ENCODE measurements at places on chromosomes 6 and 20.
A peak's percentile ranks its signal among the peaks of the same experiment; 100 is the strongest.

DNA sequence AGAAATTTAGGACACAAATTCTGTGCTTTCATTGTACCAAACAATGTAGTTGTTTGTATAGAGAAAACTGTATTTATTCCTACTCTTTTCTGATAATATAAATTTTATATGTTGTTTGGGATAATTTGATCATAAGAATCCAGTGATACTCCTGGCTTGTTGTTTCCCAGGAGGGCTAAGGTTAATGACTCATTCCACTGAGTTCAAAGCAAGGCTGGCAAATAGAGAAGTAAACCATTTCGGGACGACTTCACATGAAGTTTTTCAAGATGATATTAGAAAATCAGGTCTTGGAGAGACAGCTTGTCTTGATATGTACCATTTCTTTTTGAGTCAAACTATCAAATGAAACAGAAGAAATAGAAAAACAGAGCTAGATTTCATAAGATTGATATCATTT is 326.1 kb upstream of the CNR1 start:
- DNase-seq, result no peak

DNA sequence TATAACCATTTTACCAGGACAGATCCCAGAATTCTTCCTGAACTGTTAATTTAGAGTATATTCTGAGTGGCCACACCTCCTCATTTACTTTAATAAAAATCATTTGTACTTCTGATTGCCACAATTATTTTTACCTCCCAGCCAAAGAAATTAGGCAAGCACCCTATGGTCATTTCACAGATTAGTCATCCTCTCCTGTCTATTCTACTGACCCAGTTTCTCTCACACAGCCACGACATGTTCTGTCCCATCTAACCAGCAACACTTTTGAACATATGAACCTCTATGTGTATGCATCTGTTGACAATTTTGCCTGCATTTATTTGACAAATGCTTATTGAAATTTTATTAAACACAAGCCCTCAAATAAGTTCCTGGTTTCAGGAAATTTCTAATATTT is 202.6 kb upstream of the STXBP5 start:
- no peak for DNase-seq

GRCh38 chr6:83593395-83593785 is 81.1 kb downstream of the PRSS35 start:
- no peak for DNase-seq

- DNase-seq, result no peak
Observed at GRCh38 chr20:7722564-7722963, 217.7 kb downstream of the HAO1 start.

DNA sequence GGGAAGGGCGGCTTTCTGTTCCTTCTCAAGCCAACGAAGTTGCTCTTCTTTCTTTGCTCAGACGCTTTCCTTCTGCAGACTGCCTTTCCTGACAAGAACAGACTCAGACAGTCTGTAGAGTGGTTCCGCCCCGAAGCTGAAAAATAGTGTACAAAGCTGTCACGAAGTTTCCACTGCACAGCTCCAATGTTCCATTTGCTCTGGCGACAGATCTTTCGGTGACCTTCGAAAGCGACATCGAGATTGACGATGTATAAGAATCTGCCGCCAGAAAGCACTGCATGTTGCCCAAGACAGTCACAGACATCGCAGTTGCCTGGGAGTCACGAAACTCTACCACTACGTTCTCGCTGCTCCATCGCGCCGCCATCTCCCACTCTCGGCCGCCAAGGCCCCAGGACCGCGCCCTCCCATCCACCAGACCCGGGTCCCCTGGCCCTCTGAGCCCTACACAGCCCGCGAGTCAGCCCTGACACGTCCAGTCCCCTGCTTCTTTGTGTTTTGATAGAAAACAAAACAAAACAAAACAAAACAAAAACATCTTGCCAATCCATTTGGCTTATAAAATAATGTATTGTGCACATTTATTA is 42.1 kb upstream of the ZNF184 start:
- no peak for DNase-seq

DNA sequence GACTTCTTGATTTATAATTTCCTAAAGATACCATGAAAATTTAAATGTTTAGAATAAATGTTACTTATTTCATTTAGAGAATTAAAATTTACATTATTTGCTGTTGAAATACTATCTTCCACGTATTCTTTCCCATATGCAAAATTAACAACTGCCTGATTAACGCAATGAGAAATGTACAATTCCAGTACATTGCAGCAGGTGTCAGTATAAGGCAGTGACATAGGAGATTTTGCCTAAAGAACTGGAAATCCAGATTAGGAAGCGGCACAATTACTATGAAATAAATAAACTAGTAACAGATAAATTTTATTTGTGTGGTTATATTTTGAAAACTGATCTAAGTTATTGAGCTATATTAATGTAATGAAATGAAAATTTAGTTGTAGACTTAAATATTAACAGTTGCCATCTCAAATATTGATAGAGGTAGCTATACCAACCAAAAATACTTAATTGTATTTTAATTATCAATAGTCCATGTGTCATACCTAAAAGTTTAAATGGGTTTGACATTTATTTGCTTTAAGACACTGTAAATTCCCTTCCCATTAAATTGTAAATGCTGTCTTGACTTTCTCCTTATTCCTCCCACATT is 300.2 kb downstream of the UTRN start:
- DNase-seq, result no peak

- peak; percentile 49 for DNase-seq
Observed at GRCh38 chr20:62825333-62825985, 8.6 kb downstream of the COL9A3 start.

GRCh38 chr6:81708113-81708699 is 44.3 kb downstream of the TENT5A start:
- no peak for DNase-seq

DNA sequence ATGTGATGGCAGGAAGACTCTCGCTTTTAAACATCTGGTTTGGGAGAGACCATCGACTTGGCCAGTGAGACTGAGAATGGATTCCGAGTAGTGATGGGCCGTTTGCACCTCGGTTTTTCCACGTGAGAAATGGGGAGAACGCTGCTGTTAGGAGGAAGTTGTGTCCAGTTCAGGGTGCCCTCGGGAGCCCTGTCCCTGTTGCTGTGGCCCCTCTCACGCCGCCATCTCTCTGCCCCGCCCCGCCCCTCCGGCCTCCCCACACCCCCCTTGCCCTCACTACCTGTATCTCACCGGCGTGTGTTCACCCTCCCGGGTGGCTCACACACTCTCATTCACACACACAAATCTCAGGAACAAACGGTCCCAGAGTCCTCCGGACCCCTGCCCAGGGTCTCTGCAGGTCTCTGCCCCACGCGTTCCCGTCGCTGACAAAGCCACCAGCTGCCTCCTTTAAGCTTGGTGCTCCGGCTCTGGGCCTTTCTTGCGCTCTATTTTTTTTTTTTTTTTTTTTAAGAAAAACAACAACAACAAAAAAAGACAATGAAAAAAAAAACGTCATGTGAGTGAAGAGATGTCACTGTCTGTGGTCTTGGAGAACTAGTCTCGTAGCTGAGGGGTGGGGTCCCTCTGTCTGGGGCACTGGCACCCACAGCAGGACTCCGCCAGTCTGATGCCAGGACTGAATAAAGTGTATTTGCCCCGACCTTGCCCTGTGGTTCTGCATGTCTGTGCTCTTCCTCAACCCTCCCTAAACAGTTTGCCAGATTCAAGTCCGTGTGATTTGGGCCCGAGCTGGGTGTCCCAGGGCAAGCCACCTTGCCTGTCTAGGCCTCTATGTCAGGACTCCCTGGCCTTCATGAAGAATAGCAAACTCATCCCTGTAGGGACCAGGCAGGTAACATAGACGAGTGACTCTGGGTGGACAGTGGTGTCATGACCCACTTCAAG is 2.9 kb downstream of the SOX12 start:
- no peak for DNase-seq

- DNase-seq, result no peak
Observed at GRCh38 chr20:37733416-37733815, 39.6 kb downstream of the CTNNBL1 start.

- DNase-seq, result no peak
Observed at GRCh38 chr6:40996591-40997233, 42.3 kb downstream of the UNC5CL start.

DNA sequence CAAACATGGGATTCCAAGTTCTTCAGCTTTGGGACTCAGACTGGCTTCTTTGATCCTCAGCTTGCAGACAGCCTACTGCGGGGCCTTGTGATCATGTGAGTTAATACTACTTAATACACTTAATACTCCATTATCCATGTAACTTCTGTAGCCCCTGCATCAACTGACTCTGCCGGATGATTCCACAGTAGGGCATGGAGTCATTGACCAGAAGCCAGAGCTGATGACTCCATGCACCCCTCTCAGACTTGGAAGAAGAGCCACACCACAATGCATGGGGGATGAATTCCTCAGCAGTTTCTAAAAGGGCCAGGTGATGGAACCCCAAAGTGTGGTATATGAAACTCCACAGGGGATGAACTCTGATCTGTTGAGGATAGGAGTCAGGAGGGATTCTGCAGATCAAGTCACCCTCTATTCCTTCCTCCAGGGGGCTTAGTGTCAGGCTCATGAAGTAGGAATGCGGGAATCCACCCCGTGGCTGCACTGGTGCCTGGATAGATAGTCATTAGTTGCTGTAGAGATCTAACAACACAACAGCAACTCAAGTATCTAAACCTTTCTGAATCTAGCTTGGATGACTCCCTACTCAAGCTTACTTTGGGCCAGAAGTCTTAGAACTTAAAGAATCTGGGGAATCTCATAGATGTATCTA is 70.2 kb downstream of the GPR6 start:
- DNase-seq, result no peak

DNA sequence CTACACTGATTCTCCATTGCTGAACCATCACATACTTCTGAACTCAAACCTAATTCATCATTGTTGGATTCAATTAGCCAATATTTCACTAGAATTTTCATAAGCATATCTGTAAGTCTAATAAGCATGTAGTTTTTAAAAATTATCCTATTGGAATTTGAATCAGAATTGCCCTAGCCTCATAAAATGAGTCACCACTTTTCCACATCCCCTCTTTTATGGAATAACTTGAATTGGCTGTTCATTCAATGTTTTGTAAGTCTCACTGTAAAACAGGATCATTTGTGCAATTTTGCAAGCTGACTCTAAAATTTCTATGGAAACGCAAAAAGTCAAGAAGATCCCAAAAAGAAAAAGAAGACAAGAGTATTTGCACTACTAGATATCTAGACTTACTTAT is 141.0 kb downstream of the HACE1 start:
- DNase-seq, result no peak

GRCh38 chr6:149729824-149730223 is 11.9 kb upstream of the LATS1 start:
- DNase-seq, result no peak

DNA sequence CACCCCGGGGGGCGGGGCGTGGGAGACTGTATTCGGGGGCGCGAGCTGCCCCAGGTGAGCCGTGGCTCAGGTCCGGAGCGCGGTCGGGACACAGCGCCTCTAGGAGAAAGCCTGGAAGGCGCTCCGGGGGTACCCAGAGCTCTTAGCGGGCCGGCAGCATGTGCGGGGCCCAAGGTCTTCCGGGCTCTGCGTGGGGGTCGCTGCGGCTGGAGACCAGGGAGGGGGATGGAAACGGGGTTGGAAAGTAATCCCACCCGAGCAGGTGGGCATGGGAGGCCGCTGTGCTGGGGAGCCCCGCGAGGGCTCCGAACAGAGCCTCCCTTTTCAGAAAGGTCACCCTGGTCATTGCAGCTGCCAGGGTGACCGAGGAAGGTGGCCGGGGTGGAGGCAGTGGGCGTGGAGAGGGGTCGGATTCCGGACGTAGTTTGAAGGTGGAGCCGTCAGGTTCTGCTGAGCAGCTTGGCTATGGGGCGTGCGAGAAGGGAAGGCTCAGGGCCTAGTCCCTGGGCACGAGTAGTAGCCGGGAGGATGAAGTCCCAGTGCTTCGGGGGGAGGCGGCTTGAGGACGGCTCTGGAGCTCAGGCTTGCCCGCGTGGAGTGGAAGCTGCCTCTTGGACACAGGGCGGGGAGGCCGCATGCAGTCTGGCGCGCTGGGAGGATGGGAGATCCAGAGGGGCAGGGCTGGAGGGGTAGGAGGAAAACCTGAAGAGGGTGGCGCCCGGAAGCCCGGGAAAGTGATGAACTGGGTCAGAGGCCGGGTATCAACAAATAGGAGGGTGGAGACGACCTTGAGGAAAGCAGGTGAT is at the start of gene SIRT5:
Gene SIRT5, plus strand, starts transcription at position 31 of the 806 bp plus-strand sequence. CDS start 9,510 bp downstream, outside the sequence.
- DNase-seq, result peak; percentile 91

- no peak for DNase-seq
Observed at GRCh38 chr6:143329323-143329722, 121.2 kb downstream of the ADAT2 start.

GRCh38 chr6:138596126-138596525 is 96.8 kb upstream of the NHSL1 start:
- DNase-seq, result no peak

DNA sequence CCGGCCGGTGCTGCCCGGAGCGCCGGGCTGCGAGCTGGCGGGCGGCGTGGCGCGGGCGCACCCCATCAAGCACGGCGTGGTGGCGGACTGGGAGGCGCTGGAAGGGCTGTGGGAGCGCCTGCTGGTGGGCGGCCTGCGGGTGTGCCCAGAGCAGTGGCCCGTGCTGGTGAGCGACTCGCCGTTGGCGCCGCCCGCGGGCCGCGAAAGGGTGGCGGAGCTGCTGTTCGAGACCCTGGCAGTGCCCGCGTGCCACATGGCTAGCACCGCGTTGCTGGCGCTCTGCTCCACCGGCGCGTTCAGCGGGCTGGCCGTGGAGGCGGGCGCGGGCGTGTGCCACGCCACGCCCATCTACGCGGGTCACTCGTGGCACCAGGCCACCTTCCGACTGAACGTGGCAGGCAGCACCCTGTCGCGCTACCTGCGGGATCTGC is 517 bp downstream of the ACTL10 start:
- DNase-seq, result no peak

- peak; percentile 61 for DNase-seq
Observed at GRCh38 chr20:59004763-59005522, 2.1 kb downstream of the CTSZ start.

- DNase-seq, result no peak
Observed at GRCh38 chr20:43379239-43379917, 78.3 kb upstream of the SRSF6 start.

DNA sequence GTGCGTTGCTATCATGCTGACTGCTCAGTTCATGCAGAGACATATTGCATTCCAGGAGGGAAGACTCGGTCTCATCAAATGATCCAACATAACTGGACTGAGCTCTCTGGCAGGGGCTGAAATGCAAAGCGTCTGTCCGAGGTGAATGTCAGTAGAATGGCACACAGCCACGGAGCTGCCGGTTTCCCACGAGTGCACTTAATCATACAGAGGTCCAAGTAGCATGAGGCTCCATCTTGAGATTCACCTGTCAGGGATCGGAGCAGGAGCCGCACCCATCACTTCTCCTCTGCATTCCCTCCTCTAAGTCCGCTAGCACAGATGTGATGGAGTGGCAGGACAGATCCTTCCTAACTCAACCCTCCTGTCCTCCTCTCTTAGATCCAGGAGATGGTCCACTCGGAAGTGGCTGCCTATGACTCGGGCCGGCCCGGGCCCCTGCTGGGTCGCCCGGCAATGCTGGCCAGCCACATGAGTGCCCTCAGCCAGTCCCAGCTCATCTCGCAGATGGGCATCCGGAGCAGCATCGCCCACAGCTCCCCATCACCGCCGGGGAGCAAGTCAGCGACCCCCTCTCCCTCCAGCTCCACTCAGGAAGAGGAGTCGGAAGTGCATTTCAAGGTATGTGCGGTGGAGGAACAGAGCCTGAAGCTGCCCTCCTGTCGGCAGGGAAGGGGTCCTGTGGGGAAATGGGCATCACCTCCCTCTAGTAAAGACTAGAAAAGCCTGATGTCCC is 135.9 kb downstream of the JPH2 start:
- no peak for DNase-seq

- no peak for DNase-seq
Observed at GRCh38 chr6:27224729-27225128, 22.8 kb upstream of the PRSS16 start.

- DNase-seq, result no peak
Observed at GRCh38 chr6:155887421-155887820, 431.8 kb upstream of the NOX3 start.

- DNase-seq, result peak; percentile 86
Observed at GRCh38 chr6:157380779-157381561, at the start of gene ZDHHC14. TSS of gene ZDHHC14 (plus strand) at chr6:157381190.

Measured in stimulated activated effector memory CD8-positive, alpha-beta T cell treated with anti-CD3 and anti-CD28 coated beads, Interleukin-12 subunit alpha, Interleukin-12 subunit beta, amount 100 ng/mL, for 72 hours (primary cell).